Substantia nigra (tissue), 51 donors: ENCODE measurements at places on chromosomes 12 and 14.

- DNase-seq: no peak
Observed at GRCh38 chr14:100726550-100727085, at the start of gene DLK1. Gene DLK1, plus strand, starts transcription at chr14:100726892. Its CDS starts 177 bp downstream, at chr14:100727069.

GRCh38 chr14:100140452-100141078 is 18.9 kb downstream of the DEGS2 start:
- no peak for DNase-seq

DNA sequence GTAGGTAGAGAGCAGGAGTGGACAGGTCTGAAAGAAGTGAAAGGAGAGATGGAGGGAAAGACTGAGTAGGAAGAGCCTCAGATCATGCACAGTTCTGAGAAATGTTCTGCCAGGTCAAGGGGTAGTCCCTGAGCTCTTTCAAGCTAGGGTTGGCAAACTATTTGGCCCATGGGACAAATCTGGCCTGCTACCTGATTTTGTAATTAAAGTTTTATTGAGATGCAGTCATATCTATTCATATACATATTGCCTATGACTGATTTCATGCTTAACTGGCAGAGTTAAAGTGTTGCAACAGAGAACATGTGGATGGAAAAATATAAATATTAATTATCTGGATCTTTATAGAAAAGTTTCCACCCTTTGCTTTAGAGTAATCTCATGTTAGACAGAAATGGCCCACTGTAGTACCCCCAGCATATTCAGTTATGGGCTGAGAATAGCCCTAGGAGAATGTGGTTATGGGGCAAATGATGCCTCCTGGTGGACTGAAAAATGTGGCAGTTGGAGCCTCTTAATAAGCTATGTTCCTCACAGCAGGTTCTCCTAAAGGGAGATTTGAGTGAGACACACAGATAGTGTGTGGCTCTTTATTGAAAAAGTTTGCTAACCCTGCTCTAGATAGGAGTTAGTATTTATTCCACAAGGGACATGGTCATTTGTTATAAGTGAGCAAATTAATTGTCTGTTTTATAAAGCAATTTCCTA is 476.9 kb downstream of the LRIG3 start:
- no peak for DNase-seq

DNA sequence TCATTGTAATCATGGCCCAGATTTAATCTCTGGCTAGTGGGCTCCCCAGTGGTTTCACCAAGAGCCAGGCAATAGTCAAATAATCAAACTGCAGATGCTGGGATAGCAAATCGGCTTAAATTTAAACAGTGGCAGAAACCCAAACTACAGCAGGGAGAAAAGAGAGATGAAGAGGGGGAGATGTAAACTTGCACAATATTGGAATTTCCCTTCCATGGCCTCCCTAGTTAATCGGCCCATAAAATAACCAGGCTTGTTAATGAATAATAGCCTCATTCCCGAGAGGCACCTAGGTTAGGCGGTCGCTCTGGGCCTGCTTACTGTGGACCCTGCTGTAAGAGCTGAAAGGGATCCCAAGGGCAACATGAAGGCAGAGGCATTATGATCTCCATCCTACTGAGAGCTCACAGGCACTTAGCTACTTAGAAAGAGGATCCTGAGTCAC is 116.2 kb downstream of the NUAK1 start:
- no peak for DNase-seq

GRCh38 chr14:90447720-90448497 is 51.1 kb downstream of the CALM1 start:
- DNase-seq: no peak

DNA sequence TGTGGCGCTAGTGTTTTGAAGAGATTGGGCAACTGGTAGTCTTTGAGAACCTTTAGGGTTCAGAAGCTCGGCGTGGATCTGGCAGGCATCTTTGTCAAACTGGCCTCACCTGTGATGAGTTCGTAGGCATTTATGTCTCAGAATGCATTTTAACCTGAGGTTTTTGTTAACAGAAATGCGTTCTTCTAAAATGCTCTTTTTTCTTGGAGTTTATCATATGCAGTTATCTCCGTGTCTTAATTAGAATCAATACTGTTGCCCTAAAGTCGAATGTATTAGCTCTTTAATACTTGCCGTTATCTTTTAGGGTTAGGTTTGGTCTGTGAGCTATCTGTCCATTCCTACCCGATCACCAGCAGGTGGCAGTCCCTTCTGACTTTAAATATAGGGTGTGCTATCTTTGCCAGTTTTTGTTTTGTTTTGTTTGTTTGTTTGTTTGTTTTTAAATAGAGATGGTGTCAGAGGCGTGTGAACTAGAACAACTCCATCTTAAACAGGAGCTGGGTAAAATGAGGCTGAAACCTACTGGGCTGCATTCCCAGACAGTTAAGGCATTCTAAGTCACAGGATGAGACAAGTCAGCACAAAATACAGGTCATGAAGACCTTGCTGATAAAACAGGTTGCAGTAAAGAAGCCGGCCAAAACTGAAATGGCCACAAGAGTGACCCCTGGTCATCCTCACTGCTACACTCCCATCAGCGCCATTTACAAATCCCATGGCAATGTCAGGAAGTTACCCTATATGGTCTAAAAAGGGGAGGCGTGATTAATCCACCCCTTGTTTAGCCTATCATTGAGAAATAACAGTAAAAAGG is 1.4 kb downstream of the ATF1 start:
- peak; percentile 26 for DNase-seq

- no peak for DNase-seq
Observed at GRCh38 chr14:56995010-56995409, 184.7 kb upstream of the OTX2 start.

DNA sequence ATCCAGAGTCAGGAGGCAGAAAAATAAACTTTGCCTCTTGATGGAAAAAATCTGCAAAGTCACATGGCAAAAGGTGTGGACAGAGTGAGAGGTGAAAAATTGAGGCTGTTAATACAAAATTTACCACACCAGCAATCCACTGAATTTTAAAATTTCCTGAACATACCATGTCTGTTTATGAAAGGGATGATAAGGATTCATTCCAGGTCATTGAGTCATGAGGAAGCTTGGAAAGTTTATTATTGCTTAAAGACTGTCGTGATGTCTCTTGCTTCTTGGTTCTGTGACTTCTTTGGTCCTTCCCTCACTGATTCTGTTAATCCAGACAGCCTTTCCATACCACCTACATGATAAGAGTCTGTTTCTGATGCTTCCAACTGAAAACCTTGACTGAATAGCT is 73.2 kb downstream of the TTC6 start:
- no peak for DNase-seq

GRCh38 chr14:75220156-75220555 is 43.7 kb upstream of the TMED10 start:
- DNase-seq: no peak

- DNase-seq: no peak
Observed at GRCh38 chr12:33830070-33830469, 192.2 kb upstream of the ALG10 start.

DNA sequence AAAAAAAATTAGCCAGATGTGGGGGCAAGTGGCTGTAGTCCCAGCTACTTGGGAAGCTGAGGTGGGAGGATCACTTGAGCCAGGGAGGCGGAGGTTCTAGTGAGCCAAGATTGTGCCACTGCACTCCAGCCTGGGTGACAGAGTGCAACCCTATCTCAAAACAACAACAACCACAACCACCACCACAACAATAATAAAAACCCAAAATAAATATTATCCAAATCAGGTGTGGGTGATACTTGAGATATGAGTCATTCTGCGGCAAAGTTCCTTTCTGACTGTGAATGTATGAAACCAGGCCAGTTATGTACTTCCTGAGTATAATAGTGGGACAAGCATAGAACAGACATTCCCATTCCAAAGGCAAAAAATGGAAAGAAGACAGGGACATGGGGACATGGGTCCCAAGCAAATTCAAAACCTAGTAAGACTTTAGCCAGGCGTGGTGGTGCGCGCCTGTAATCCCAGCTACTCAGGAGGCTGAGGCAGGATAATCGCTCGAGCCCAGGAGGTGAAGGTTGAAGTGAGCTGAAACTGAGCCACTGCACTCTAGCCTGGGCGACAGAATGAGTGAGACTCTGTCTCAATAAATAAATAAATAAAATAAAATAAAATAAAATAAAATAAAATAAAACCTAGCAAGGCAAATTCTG is 9.7 kb upstream of the ERC1 start:
- DNase-seq: no peak

GRCh38 chr14:59964251-59965007 is 44.5 kb downstream of the LRRC9 start:
- no peak for DNase-seq

DNA sequence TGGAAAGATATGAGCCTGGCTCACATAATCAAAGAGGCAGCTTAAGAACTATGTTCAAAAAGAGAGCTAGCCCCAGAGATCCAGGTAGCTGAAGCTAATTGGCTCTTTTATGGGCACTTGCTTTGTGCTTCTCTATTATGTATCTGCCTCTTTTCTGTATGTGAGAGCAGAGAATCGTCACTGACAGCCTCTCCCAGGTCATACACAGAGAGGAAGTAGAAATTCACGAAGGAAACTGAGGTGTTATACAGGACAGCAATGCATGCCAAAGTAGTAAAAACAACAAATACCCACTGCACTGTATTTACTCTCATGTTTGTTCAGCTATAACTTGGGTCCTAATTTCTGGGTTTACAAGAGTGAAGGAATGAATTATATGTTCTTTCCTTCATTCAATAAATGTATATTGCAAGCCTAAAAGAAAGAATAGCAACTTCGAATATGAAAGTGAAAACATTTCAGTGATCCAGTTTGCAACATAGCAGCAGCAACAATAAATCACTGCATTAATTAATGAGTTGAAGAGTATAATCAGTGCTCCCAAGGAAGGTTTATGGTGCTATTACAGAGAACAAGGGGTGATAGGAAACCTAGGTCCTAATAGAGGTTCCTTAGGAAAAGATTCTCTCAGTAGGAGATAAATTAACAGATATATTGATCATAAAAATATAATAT is 47.1 kb upstream of the ATXN7L3B start:
- no peak for DNase-seq

GRCh38 chr12:123828854-123829547 is 66.9 kb downstream of the DNAH10 start:
- no peak for DNase-seq

DNA sequence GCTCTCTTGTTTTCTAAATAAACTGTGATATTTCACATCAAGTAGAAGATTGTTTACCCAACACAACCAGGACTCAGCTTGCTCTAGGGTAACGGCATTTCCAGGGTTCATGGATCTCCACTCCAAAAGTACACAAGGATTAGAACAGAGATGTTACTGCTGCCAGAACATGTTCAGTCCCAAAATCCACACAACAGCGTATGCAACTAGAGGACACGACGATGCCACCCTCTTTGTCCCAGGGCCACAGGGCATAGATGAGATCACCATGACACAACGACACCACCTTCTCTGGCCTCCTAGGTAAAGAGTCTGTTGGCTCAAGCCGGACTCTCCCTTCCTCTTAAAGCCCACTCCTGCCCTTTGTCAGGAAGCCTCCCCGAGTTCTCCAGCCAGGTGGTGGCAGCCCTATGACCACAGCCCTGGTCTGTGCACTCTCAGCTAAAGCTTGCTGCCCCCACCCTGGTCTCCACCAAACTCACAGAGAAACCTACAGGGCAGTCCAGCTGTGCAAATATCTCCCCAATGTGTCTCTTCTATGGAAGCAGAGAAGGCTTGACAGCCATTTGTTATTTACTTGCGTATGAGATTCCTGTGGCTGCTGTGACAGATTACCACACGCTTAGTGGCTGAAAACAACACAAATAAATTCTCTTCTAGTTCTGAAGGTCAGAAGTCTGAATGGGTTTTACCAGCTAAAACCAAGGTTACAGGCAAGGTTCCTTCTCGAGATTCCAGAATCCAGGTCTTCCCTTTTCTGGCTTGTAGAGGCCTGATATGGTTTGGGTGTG is 10.3 kb downstream of the CLMN start:
- no peak for DNase-seq

DNA sequence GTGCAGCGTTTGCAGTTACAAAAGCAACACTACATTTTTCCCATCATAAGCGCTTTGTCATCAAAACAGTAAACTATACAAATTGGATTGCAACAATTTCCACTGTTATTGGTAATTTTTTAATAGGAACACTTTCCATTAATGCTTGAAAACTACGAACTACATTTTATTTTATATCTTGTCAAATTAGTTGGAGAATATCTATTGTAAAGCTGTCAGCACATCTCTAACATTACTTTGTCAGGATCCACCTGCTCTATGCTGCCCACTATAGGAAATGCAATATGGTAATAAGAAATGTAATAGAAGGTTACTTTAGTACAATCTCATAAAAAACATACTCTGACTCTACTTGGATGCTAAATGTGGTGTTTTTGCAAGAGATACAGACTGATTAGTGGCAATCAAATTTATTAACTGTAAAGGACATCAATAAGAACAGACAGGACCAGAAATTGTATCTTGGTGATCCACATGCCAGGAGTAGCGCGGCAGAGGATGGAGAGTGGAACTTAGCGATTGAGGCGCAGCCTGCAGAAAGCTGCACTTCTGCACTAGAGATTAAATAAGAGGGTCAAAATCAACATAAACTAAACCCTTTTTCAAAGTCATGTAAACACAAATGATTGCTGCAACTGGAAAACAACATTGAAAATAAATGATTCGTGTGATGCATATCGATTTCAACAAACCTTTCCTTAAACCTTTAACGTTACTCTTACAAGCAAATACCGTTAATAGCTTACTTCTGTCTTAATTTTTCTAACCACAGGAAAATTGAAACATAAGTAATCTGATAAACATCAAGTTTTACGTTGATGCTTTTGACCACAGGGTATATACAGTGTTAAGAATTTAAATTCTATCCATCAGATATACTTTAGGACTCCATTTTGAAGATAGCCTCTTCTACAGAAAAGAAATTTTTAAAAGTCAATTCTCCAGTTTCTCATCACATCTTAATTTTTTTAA is 3.6 kb upstream of the ARID2 start:
- peak; percentile 18 for DNase-seq

GRCh38 chr14:22919601-22919921 is 612 bp upstream of the RBM23 start:
- no peak for DNase-seq

DNA sequence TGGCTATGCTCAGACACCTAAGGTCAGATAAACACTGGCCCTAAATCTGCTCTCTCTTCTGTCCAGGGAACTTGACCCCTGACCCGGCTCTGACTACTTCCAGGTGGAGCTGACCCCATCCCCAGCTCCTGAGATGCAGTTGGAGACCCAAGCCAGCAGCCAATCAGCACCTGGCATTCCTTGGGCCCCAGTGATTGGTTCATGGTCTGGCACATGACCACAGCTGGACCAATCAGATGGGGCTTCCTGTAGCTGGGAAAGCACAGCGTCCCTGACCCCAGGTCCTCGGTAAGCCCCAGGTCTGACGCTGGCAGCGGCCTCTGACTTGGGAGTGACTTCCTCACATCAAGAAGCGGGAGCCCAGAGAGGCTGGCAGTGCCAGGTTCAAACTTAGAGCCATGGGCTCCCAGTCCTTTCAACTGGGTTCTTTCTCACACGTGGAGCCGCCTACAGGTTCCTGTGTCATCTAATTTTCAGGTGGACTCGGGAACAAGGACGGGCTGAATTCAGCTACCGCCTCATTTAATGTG is 915.4 kb upstream of the TMEM132C start:
- no peak for DNase-seq

- no peak for DNase-seq
Observed at GRCh38 chr12:46386877-46387629, 14.5 kb upstream of the SLC38A2 start.
